ENCODE measurements at places on chromosomes 11 and 22. TPM values are rescaled to one million over a fixed set of nuclear protein-coding genes. Genes with fewer than 3 reads are reported as not detected.

DNA sequence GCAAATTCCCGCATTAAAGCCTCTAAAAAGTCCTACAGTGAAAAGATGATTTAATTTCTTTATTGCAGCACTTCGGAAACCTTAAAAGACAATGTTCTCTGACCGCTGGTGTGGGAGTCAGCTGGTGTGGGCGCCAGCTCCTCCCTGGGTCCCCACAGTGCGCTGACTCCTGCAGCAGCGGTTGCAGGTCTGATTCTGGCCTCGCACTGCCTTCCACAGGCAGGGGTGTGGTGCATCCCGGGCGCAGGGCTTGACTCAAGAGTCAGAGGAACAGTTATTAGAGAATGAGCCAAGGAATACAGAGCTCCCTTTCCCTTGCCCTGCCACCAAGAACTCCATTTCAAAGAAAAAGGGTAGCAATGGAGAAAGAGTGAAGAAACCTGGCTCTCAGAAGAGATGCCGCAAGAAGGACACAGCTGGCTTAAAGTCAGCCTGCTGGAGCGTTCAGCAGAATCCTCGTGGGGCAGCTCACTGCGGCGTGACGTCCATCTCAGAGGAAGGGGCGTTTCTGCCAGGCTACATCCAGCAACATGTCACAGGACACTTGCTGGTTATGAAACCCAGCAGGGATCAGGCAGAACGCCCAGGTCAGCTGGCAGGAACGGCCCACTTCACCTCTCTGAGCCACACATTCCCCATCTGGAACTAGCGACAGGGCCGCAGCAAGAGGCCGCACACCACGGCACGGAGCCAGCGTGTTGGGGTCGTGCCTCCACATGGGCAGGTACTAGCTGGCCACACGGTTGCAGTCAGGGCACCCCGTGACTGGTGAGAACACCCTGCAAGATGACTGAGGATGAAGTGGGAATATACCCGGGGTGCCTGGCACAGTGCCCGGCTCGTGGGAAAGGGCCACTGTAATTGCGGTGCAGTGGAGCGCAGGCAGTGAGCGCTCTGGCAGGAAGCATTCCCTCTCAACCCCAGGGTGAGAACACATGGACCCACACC, 18.1 kb upstream of the EFCAB6 start:
- DNase-seq, result no peak

DNA sequence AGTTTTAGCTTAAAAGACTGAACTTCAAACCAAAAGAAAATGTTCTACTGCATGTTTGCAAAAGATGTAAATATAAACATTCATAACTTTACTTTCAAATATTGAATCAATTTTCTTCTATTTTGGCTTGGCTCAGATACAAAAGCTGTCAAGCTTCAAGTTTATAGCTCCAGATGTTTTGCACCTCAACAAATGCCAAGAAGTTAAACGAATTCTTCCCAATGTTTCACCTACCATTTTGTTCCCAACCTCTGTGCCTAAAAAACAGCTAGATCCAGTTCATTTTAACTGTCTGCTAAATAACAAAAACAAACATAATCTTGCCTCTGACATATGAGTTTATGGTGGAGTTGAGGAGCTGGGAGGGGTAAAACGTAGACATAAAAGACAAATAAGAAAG, 76.5 kb downstream of the RAB30 start:
- DNase-seq, result no peak

MRGPRE gene
- not detected for total RNA-seq

- DNase-seq, result no peak
Observed at GRCh38 chr11:98940913-98941312, 79.8 kb upstream of the CNTN5 start.

- DNase-seq, result no peak
Observed at GRCh38 chr22:33400891-33401290, 342.7 kb upstream of the SYN3 start.

GRCh38 chr11:128412847-128413791, 174.2 kb downstream of the ETS1 start:
- DNase-seq, result no peak

DNA sequence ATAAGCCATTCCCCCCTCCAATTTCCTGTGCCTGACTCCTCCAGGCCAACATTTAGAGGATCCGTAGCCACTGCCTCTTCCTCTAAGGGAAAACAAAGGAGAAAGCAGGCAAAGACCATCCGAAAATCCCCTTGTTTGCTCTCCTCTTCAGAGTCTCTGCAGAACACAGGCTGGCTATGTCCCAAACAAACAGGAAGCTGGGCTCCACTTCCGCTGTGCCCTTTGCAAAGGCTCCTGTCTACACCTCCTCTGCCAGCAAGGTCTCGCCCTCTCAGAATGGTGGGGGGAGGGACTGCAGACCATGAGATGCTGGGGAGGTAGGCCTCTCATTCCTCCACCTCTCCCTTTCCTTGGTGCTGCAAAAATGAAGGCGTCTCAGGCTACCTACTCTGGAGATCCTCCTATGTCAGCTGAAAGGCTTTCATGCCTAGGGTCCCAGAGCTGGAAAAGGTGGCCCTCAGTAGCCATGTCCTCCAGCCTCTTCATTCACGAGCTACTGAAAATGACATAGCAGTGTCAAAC, 596.2 kb downstream of the BUD13 start:
- no peak for DNase-seq

DNA sequence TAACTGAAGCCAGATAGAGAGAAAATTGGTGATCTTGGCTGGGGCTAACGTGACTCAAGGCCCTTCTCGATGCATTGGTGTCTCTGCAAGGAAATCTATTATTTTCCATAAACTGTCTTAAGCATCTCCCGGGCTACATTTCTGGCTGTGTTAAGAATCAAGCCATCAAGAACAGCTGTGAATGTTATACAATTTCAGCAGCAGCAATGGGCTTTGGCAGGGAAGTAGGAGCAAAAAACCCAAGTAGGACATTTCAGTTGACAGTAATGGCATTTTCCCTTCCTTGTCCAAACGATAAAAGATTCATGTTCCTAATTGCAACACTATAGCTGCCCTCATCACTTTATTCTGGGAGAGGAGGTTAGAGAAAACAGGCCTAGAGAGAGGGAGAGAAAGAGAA, 335.0 kb downstream of the CADM1 start:
- DNase-seq, result no peak

TNRC6B gene
- 114 TPM for total RNA-seq

UPK3A gene
- total RNA-seq, result not detected

GRAP2 gene
- total RNA-seq, result 0.32 TPM

CHST1 gene
- 114 TPM for total RNA-seq

DNA sequence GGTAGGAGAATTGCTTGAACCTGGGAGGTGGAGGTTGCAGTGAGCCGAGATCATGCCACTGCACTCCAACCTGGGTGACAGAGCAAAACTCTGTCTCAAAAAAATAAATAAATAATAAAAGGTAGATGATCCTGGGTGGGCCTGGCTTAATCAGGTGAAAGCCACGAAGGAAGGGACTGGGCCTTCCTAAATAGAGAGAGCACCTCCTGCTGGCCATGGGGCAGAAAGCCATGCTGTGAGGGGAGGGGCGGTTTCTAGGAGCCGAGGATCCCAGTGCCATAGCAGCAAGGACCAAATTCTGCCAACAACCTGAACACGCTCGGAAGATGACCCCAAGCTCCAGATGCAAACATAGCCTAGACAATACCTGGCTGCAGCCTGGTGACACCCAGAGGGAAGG, 24.5 kb upstream of the DGKZ start:
- no peak for DNase-seq

CRYAB gene
- total RNA-seq, result 2,307 TPM

GRCh38 chr22:49368976-49369725, 458.5 kb downstream of the BRD1 start:
- peak; percentile 23 for DNase-seq

DNA sequence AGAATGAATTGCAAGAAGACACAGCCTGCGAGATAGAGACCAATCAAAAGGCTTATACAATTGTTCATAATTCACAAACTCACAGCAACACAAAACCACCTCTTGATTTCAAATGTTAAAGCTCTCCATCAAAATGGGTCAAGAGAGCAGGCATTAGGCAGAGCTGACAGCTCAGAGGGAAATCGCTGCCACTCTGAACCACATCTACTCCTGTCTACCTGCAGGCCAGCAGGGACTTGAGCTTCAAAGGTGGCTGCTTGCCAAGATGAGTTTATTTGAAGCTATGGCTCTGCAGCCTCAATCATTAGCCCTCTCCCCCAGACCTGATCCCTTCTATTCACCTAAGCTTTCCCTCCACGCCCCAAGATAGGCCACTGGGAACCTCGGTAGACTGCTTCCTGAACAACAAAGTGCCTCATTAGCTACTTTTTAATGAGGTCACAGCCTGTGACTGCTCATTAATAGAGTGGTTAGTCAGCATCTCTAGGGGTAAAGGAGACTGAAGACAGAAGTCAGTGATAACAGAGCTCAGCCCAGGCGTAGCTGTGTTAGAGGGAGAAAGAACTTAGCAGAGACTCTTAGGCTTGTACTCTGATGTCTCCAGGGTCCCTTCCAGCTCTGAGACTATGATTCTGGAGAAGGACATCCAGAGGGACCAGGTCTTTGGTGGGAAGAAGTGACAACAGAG, 21.2 kb upstream of the OR10A5 start:
- no peak for DNase-seq

DNA sequence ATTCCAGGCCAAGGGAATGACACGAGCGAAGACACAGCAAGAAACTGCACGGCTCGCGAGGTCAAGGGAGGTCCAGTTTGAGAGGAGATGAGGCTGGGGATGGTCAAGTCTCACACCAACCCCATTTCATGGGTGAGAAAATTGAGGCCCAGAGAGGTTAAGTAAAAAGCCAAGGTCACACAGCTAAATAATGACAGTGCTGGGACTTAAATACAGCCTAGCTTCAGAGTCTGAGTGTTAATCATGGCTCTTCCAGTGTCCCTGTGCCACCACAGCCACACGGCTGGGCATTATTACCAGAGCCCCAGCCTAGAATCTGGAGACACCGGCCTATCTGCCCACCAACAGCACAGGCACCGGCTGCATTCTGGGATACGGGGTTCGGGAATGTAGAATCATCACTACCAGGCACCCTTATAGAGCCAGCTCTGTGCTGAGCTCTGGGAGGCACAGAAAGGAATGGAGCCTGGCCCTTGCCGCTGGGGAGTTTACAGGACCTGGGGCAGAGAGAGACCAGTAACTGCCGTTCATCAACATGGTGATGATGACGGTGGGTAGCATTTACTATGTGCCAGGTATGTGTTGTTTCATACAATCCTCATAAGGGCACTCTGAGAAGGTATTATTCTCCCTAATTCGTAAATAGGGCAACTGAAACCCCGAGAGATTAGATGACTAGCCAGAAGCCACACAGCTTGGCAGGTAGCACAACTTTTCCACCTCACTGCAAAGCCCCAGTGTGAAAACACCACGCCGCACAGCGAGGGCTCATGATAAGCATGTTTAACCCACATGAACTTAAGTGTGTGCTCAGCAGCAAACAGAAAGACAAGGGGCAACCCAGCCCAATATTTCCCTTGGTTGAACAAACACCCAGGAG, 51.8 kb downstream of the CD6 start:
- no peak for DNase-seq

CDC42EP2 gene
- total RNA-seq, result 22.7 TPM

GRCh38 chr22:20396639-20397038, 2.7 kb downstream of the ZNF74 start:
- DNase-seq, result no peak

GRCh38 chr11:76787911-76788596, 4.9 kb downstream of the TSKU start:
- DNase-seq, result no peak

GRCh38 chr11:33197915-33198727, 36.8 kb upstream of the CSTF3 start:
- DNase-seq, result no peak

MS4A3 gene
- total RNA-seq, result not detected

GRCh38 chr11:112162761-112163546, 940 bp downstream of the IL18 start:
- DNase-seq, result no peak

PLEKHB1 gene
- total RNA-seq, result 567 TPM

- no peak for DNase-seq
Observed at GRCh38 chr11:119400860-119401259, 19.4 kb upstream of the USP2 start.

DNA sequence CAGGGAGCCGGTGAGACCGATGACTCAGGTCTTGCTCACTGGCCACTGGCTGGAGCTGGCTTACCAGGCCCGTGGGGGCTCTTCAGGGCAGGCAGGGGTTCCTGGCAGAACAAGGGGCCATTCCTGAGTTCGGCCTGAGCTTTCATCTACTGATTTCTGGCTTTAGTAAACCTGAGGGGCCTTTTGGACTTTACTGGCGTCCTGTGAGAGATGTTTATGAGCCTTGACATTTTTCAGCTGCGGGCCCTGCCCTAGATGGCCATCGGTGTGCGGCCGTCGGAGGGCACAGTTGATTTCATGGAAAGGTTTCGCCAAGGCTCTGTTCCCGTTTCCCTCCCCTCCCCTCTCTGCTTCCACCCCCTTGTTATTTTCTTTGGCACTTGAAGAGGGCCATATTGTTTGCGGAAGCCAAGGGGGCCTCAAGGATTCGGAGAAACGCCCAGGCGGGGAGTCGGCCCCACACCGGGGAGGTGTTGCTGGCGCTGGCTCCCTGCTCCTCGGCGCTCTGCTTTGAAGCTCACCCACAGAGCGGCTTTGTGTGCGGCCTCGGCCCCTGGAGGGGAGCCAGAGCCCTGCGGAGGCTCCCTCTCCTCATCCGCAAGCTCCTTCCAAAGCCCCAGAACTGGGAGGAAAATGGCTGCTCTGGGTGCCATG, 17.7 kb downstream of the ELF5 start:
- DNase-seq, result no peak

DNA sequence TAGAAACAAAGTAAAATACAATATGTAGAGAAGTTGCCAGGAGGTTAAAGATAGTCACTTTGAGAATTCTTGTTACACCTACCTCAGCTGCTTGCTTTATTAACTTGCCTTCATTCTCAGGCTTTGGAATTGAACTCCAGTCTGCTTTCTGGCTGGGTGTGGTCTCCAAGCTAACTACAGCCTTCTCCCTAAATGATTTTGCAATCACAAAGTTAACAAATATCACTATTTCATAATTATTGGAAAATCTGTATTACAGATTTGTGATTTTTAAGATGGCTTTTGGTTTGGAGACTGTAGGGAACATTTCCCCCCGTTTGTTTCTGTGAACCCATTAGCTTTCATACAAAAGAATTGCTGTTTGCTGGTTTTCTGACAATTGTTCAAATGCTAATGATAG, 2.2 kb downstream of the PLAAT5 start:
- no peak for DNase-seq

GRCh38 chr11:83971063-83971462, 684.9 kb upstream of the CCDC90B start:
- peak; percentile 42 for DNase-seq

- no peak for DNase-seq
Observed at GRCh38 chr22:20465759-20466077, 28.1 kb upstream of the SCARF2 start.

- no peak for DNase-seq
Observed at GRCh38 chr11:24628224-24628776, 131.4 kb downstream of the LUZP2 start.

TPBGL gene
- total RNA-seq, result 2.1 TPM

- no peak for DNase-seq
Observed at GRCh38 chr11:18010121-18010670, 2.7 kb downstream of the SERGEF start.

CCDC90B gene
- total RNA-seq, result 35.1 TPM

MRPL49 gene
- total RNA-seq, result 39.3 TPM

MMP13 gene
- total RNA-seq, result not detected

GLYAT gene
- not detected for total RNA-seq

- DNase-seq, result no peak
Observed at GRCh38 chr11:94279996-94280395, 24.4 kb upstream of the IZUMO1R start.
